SK-N-DZ (cell line): ENCODE measurements at places on chromosomes 3 and 15.

DNA sequence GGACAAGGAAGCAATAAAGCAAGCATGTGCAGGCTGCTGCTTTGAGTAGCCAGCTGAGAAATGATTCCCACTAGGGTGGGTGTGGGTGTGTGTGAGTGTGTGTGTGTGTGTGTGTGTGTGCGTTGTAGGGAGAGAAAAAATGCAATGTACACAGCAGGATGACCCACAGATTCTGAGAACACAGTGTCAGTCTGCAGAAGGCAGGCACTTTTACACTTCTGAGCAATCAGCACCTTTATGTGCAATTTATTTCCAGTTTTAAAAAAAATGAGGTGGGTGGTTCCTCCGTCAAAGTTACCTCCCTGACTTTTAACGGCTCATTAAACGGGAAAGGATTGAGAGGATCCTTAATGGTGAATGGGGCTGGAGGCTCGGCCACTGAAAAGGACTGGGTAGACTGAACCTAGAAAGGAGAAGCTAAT, 38.5 kb upstream of the LIPC start:
- DNase-seq: no peak

DNA sequence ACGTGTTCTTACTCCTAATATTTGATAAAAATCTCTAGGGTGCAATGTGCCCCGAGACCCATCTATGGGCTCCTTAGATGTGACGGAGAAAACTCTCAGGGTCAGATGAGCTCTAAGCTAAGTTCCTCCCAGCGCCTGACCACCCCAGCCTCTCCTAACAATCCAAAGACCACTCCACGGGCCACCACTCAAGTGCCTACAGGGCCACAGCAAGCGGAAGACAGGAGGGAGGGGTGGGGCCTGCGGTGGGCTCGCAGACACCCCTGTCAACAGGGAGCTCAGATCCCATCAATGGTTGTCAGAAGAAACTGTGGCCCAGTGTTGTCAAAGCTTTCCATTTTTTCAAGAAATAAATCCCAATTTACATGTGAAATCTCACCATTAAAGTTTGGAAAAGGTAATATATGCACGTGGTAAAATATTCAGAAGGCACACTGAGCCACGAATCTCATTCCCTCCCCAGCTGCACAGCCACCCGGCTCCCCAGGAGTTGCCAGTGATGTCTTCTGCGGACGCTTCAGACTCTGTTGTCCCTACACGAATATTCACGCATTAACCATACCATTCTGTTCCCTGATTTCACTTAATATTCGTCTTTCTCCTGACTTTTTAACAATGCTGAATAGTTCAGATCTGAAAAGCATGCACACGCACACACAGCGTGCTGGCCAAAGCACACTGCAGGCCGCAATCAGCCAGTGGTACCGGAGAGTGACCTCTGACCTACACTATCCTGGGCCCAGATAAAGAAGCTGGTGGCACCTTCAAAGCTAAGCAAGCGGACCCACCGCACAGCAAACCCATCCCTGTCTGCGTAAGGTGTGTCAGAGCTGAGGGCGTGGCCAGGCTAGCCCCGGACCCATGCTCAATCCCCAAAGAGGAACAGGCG, 19.1 kb downstream of the TNK2 start:
- DNase-seq: no peak

DNA sequence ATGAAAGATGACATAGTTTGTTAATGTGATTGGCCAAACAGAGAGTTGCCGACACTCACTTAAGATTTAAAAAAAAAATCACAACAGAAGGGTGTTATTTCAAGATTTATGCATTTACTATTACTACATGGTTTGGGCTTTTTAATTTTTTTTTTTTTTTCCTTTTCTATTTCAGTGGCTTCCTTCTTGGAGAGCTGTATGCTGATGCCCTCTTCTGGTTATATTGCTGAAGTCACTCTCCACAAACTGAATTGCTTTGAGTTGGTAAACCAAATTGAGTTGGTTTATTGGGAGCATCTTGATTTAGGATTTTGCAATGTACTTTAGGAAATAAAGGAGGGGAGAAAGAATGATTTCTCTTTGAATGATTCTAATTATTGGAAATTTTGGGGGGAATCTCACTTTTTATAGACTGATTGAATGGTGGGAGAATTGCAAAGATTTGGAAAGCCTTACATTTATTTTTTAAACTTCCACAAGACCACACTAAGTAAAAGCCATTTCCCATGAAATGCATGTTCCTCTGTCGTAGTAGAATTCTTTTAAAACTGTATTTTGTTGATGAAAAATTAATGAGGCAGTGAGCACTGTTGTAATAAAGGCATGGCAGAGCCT, 186.6 kb upstream of the FEZF2 start:
- no peak for DNase-seq

DNA sequence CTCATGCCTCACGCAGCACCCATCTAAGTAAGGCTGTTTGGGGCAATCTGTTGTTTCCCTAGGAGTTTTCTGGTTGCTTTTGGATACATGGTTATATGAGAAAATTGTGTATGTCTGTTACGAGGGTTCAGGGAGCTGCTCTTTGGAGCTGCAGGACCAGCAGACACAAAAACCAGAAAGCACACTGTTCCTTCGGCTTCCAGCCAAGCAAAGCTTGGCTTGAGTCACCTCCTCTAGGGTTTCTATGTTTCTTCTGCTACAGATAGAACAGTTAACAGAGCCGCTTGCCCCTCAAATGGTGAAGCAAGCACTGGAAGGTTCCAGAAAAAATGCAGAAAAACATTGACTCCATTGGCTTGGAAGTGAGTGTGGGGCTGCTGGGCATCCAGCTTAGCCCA, 49.2 kb upstream of the CTDSPL start:
- no peak for DNase-seq

- no peak for DNase-seq
Measured at GRCh38 chr15:82970696-82971095, 15.3 kb upstream of the RAMAC start.

DNA sequence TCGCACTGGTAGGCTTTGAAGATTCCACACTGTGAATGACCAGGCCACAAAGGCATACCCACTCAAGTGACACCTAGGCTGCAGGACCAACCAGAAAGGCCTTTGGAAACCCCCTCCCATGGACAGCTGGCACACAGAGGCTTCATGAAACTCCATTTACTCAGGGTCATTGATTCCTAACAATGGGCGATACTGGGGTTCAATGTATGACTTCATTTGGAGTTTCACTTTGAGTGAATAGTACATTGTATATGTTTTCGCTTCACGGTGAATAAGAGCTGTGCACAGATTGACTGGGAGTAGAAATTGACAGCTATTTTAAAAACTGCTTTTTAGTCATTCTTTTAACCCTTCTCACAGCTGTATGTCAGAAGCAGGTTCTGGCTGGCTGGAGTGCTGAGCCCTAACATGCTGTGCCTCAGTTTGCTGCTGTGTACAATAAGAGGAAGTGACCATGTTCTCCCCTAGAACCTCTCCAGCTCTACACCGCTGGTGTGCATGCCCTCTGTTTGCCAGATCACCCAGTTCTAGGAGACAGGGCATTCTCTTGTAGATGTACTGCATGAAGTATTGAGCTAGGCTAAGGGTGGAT, 15.4 kb upstream of the CX3CR1 start:
- DNase-seq: no peak

DNA sequence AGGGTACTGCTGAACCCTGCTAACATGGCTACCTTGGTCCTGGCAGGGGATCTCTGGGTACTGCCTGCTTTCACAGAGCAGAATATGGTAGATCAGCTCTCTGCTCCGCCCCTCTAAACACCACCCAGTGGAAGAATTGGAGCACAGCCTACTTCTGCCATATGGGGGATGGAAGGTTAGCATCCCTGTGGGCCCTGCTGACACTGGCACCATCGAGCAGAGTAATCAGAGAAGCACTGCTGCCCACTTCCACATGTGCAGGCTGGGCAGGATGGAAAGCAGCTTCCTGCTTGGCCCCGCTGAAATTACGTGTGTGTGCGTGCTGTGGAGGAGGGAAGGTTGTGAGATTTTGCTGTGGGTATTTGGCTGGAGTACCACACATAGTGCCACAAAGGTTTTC, 24.8 kb downstream of the CCR1 start:
- DNase-seq: no peak

DNA sequence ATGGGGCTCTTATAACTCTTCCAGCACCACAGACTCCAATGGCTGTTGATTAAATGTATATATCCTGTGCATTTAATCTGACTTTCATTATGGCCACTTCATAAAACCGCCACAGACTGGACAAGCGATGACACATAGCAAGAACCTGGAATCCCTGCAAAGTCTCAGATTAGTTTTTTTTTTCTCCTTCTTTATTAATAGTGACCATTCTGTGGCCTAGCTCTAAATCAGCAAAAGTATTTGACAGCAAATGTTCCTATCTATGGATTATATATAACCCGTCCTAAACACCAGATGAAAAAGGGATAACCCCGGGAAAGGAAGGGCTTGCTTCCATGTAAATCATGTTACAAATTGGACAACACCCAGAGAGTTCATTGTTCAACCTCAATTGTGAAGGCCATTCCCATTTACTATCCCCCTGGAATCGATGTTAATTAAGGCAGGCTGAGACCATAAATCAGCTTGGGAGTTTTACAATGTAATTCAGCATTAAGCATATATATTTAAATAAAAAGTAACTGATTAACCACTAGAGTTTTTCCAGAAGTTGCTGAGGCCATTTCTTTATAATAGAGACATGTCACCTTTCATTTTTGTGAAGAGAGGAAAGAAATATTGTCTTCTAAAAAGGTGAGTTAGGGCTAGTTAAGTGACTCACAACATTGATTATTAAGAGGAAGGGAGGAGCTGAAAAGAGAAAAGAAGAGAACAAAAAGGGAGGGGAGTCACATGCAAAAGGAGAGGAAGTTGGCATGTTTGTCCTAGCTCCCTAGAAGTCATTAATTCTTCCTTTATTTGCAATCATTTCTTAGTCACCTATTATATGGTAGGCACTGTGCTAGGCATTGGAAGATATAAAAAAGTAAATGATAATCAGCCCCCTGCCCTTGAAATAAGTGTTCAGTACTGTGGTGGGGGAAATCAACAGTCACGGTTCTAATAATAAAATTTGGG, 26.2 kb downstream of the ALDH1A2 start:
- DNase-seq: no peak

DNA sequence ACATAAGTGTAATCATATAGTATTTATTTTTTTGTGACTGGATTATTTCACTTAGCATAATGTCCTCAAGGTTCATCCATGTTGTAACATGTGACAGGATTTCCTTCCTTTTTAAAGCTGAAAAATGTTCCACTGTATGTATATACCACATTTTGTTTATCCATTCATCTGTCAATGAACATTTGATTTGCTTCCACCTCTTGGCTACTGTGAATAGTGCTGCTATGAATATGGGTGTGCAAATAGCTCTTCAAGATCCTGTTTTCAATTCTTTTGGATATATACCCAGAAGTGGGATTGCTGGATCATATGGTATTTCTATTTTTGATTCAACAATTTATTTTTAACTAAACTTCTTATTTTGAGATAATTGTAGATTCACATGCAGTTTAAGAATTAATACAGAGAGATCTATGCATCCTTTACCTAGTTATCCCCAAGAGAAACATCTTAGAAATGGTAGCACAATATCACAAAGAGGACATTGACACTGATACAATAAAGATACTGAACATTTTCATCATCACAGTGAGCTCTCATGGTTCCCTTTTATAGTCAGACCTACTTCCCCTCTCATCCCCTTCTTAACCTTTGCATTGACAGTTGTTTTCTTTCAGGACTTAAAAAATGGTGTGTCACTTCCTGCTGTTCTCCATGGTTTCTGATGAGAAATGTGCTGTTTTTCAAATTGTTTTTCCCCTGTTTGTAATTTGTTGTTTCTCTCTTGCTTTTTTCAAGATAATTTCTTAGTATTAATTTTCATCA, 90.1 kb downstream of the SATB1 start:
- DNase-seq: no peak

DNA sequence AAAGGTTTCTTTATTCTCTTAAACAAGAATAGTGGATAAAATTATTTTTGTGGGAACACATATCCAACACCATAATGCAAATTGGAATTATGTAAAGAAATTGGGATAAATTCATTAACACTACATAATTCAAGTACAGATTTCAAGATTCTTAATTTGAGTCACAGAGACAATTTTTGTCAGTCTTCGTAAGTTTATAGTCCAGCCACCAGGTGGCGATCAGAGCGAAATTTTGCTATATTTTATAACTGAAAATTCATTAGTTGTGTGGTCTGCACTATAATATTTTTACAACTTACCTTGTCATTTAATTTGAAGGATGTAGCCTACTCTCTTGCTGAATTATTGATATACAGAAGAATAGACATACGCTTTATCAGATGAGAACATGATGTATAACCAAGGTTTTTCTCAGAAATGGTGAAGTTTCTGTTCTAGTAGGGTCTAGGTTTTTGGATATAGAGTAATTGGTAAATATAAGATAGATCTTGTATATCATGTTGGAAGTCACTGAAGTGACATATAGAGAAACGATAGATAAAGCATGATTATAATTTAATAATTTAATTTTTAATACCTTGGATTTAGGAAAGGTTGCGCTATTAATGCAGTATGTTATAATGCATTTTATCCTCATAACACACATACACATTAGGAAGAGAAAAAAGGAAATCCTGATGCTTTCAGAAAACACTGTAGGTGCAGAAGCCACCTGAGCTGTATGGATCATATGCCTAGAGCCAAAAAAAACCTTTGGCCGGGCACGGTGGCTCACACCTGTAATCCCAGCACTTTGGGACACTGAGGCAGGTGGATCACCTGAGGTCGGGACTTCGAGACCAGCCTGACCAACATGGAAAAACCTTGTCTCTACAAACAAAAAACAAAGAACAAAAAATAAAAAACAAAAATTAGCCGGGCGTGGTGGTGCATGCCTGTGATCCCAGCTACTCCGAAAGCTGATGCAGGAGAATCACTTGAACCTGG, 31.7 kb downstream of the PLSCR4 start:
- peak; percentile 29 for DNase-seq

- peak; percentile 96 for DNase-seq
Measured at GRCh38 chr3:129399145-129399894, 29.1 kb downstream of the EFCAB12 start.

DNA sequence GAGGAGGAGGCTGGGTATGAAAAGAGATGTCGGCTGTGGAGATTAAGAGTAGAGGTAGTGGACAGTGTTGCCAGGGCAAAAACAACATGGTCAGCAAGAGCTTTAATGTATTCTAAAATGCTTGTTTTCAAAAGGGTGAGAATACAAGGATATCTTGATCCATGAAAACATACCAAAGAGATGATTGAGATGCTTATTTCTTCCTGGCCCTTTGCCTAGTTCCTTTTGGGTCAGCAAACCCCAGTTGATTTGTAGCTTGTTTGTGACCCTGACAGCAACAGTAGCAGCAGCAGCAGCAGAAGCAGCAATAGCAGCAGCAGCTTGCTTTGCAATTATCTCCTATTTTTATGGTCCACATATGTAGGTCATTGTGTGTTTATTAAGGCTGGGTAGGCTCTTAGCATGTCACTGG, 337.3 kb downstream of the LPP start:
- DNase-seq: peak; percentile 50

DNA sequence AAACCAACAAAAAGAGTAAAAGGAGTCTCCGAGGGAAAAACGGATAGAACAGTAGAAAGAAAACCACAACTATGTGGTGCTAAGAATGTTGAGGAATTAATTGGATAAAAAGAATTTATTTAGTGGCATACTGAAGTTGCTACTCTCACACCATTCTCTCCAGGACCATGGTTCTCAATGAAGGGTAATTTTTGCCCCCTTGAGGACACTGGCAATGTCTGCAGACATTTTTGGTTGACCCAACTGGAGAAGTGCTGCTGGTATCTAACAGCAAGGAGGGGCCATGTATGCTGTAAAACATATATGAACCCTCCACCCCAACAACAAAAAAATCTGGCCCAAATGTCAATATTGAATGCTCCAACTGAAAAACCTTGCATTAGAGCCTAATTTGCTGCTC, 85.9 kb upstream of the CSPG5 start:
- no peak for DNase-seq

- DNase-seq: no peak
Measured at GRCh38 chr3:194121891-194122631, 13.9 kb upstream of the HES1 start.

- DNase-seq: no peak
Measured at GRCh38 chr3:36580716-36581115, 183.6 kb downstream of the DCLK3 start.
